ENCODE measurements at places on chromosomes 1 and 21.

DNA sequence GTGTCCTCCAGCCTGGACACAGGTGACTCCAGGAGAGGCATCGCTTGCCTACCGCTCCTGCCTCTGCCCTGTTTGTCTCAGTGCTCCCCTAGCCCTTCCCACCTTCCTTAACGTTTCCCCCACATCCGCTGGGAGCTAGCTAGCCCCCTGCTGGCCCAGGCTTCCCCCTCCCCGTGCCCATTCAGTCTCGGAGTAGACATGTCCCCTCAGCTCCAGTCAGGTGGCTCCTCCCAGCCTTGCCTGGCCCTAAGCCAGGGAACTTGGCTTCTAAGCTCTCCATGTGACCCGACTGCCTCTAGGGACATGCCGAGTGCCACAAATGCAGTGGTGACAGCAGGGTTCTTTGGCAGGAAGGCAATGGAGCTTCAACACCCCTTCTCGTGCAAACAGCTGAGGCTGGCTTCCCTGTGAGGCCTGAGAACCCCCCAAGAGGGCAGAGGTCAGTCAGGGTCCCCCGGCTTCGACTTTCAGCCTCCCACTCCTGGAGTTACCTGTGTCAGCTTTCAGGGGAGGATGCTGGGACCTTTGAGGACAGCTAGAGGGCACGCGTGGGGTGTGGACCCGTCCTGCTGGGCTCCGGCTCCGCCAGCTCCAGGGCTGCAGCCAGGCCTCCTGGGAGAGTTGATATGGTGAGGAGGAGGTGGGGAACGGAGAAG is 16.2 kb downstream of the DRAXIN start:
- DNase-seq, result no peak

DNA sequence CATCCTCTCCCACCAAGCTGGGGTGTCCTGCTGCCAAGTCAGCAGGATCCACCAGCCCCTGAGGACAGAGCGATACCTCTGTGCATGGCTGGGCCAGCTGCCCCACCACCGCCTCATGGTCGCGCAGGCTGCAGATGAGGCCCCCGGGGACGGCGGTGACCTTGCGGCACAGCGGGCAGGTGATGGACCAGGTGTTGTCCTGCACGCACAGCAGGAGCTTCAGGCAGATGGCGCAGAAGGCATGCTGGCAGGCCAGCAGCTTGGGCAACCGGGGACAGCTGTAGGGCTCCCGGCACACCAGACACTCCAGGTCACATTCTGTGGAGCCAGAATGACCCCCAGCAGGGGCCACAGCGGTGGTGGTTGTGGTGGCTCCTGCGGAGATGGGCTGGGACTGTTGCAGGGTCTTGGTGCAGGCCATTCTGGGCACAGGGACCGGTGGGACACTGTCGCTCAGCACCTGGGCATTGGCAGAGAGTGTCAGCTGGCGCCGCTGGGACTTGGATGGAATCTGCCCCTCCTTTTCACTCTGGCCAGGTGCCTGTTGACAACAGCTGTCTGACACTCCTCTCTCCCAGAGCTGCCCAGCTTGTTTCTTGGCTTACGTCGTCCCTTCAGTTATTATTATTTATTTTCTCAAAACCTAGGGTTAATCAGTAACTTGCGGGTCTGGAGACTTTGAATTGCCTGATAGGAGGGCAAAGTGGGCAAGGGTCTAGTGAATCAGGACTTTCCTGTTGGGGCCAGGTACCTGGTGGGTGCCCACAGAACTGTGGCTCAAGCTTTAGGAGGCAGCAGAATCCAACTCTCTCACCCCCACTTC is at the start of gene RNF186:
RNF186 (minus strand) TSS at position 603 of the 823 bp plus-strand sequence; CDS start at position 421, 182 bp downstream.
- DNase-seq, result no peak

DNA sequence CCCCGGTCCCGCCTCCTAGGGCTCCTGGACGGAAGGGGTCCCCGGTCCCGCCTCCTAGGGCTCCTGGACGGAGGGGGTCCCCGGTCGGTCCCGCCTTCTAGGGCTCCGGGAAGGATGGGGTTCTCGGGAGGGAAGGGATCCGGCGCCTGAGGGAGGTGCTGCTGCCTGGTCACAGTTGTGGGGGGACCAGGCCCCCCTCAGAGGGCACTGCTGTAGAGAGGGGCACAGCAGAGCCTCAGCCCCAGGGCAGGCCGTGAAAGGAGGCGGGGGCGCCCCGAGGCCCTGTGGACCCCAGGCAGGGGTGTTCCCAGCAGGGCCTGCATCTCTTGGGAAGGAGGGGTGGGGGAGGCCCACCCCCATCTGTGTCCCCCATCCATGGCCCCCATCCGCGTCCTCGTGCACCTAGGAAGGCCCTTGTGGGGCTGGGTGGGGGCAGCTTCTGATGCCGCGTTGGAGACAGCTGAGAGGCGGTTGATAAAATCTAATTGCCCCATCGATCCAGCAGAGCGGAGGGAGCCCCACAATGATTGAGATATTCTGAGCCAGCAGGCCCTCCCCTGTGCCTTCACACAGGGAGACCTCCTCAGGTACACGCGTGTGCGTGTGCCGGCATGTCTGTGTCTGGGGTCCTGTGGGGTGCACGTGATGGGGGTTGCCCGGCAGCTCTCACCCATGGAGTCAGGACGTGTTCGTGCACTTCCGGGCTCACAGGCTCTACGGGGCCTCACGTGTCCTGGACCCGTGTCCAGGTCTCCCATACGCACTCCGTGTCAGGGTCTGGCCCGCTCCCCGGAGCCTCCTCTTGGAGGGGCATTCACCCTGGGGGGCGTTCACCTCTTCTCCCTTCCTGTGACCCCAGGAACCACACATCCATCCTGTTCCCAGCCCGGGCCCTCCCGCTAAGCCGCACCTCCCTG is 12.9 kb downstream of the SAMD11 start:
- DNase-seq, result no peak

DNA sequence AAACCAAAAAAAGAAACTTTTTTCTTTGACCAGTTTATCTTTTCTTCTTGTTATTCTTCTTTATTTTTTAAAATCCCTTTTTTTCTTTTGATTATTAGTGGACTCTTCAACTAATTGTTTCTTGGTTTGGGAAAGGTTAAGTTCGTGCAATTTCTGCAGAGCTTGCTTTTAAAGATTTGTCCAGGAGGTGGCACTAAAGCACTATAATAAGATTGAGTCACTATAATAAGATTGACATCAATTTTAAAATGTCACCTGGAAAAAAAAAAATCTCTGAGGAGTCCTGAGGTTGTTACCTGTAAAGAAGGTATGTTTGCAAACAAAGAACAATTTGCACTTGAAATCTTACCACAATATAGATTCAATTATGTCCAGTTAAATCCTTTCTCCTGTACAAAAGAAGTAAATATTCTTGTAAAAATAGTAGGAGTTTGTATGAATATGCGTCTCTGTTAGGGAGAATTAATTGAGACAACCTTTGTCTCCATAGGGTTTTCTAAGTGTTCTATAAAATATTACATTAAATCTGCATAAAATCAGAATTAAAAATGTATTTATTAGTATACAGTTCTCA is 166.7 kb downstream of the ADGRL4 start:
- no peak for DNase-seq

DNA sequence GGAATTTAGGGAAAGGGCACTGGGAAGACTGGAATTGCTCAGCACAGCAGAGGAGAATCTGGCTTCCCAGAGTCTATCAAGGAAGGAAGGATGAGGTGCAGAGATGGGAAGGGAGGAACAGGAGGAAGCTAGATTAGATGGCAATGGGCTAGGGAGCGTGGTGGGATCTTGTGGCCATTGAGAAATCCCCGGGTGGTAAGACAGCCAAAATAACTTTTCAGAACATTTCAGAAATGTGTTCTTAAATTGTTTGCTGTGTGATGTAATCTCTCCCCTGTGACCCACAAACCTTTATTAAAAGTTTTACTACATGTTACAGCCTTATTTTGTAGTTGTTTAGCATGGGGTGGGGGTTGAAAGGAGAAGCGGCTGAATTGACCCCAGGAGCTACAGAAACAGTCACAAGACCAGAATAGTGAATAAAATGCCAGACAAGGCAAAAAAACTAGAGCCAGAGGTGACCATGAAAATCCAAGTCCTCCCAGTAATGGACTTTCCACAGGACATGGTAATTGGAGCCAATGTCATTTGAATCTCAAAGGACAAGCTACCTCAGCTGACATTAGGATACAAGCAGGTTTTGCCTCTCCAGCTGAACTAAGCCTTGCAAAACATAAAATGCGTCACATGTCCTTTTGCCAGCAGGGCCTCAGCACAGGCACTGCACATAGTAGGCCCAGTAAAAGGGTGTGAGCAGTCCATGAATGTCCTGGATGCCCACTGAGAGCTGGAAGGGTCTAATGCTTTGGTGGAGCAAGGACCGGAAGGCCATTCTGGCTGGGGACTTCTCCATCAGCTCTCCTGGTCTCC is 980 bp upstream of the AHCYL1 start:
- peak; percentile 91 for DNase-seq

- no peak for DNase-seq
Observed at GRCh38 chr21:45622416-45623097, 21.0 kb upstream of the PCBP3 start.

GRCh38 chr1:178941849-178942248 is 71.0 kb upstream of the ANGPTL1 start:
- peak; percentile 84 for DNase-seq

DNA sequence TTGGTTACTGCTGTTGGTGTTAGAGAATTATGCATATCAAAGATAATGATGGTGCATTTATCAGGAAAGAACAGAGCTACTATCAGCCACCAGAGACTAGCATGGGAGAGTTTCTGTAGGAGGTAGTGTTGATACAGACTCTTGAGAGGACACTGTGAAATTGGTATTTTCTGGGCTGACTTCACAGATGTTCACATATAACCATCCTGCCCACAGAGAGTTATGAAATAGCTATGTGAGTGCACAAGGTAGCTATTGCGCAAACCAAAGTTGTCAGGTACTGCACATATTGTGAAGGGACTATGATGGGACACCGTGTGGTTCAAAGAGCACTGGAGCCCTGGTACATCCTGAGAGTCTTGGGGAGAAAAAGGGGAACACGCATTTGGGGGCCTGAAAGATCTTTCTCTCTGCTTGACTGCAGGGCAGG is 1.4 kb upstream of the TLCD4 start:
- no peak for DNase-seq

- DNase-seq, result no peak
Observed at GRCh38 chr1:182207300-182207699, 145.8 kb upstream of the ZNF648 start.

GRCh38 chr1:1754051-1754815 is 24.0 kb downstream of the NADK start:
- DNase-seq, result no peak

GRCh38 chr1:156200044-156200443 is 6.1 kb downstream of the SLC25A44 start:
- no peak for DNase-seq

GRCh38 chr1:189351960-189352359 is 1125.7 kb downstream of the BRINP3 start:
- DNase-seq, result no peak

GRCh38 chr1:16326833-16327404 is 25.4 kb downstream of the FBXO42 start:
- no peak for DNase-seq

- DNase-seq, result no peak
Observed at GRCh38 chr1:23020706-23021405, 1.6 kb downstream of the KDM1A start.

DNA sequence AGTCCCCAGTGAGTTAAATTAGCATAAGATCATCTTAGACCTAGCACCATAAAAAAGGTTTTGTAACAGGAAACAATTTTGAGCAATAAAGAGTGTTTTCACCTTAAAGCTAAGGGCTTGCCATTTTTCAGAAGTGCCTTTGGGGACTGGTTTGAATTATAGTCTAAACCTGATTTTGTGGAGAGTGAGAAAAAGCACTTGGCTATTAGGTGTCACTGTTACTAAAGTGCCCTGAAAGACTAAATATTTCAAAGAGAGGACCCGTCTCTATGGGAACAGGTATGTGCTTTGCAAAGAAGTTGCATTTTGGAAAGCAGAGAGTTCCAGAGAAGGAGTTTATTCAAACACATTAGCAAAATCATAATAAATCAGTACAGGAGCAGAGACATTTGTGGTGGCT is 9.1 kb downstream of the NTNG1 start:
- no peak for DNase-seq

DNA sequence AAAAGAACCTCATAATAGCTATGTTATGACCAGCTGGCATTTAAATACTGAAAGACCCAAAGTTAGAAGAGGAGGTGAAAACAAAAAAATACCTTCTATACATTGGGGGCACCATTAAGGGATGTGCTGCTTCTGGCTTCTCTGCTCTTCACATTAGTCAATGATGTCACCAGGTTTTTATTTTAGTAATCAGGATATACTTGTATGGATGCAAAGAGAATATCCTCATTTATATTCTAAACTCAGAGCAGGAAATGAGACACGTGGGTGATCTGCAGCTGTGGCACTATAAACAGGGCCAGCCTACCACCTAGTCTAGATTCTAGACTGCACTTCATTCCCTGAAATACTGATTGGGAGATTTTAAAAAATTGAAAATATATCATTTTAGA is 51.2 kb downstream of the WLS start:
- DNase-seq, result no peak

- DNase-seq, result no peak
Observed at GRCh38 chr1:83694449-83694848, 304.5 kb downstream of the TTLL7 start.

All from vagina (tissue), 2 donors.